ENCODE measurements at places on chromosomes 4 and X.

DNA sequence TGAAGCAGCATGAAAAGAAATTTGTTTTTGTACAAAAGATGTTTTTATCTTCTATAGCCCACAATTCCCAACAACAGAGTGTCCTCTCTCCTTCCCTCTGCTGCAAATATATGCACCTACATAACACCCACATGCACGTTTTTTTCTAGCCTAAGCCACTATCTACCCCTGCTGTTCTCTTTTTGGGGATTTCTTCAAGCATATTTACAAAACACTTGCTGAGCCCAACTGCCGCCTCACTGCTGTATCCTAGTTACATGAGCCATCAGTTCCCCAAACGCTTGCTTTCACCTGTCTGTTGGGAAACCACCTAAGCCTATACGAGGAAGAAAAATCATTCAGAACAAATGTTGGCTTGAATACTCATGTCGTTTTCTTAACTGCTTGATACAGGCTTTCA is 127.2 kb downstream of the CHRNA9 start:
- no peak for DNase-seq

DNA sequence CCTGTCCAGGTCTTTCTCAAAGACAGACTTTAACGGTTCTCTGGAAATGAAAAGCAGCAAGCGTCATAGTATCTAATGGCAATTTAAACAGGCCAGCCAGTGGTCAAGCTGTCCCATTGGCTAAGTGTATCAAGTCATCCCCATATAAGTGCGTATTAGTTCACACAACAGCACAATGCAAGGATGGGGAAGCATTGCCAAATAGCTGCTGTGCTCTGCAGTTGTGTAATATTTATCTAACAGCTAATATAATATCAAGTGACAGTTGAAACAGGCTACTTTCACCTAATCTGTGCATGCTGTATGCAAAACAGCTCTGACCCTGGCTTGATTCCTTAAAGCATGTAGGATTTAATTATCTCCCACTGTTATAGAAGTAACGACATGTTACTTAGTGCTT is 134.8 kb upstream of the PPARGC1A start:
- DNase-seq = no peak

DNA sequence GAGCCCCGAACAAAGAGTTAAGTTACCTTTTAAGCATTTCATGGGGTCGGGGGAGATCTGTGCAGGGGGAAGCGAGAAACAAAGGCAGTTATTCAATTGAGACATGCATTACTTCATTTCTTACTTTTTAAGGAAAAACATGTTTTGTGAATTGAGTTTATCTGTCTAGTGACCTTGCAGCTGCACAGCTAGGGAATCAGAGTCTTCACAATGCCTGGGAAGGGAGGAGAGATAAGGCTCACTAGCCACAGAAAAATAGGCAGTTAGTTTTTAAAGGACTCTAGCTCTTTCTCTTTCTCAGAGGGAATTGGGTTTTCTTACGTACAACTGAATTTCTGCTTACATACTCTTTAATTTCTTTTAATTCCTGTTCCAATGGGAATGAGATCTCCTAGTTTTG is 26.2 kb upstream of the ZBTB33 start:
- DNase-seq = no peak

GRCh38 chr4:122920473-122920872 is 1.9 kb downstream of the NUDT6 start:
- no peak for DNase-seq

- DNase-seq = peak; percentile 9
These were observed 373 bp downstream of the ELOVL6 start for GRCh38 chr4:110198049-110198434.

- DNase-seq = no peak
These were observed 31.1 kb upstream of the TBC1D14 start for GRCh38 chr4:6878451-6879059.

- DNase-seq = peak; percentile 10
These were observed 16.6 kb downstream of the DCK start for GRCh38 chr4:71009890-71010588.

GRCh38 chr4:57303012-57303751 is 193.0 kb upstream of the IGFBP7 start:
- DNase-seq = no peak

GRCh38 chrX:26071618-26072017 is 66.5 kb upstream of the MAGEB18 start:
- no peak for DNase-seq

DNA sequence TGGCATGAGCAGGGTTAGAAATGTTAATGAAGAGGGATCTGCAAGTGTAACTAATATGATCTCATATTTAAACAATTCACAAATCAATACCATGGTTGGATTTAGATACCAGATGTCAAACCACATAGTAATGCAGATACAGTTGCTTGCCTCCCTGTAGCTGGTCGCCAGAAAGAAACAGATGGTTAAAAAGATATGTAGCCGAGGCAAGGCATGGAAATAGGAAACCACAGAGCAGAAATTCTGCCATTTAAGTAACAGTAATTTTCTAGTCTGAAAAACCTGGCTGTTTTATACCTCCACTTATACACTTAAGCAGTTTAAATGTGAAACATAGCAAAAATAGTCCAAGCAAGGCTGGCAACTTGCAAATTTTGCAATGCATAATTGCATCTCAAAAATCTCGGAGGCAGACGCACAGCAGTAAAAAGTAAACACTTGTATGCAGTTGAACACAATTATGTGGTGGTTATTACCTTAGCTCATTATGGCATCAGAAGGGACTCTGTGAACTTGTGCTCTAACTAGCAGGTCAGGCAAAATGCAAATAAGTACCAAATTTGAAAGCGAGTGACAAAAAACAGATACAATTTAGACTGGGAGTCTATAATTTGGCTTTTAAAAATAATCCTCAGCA is 126.8 kb downstream of the NAA11 start:
- DNase-seq = peak; percentile 92

GRCh38 chr4:140302151-140302859 is 71.1 kb upstream of the SCOC start:
- no peak for DNase-seq

- DNase-seq = no peak
These were observed 15.4 kb upstream of the UGDH start for GRCh38 chr4:39542611-39543012.

DNA sequence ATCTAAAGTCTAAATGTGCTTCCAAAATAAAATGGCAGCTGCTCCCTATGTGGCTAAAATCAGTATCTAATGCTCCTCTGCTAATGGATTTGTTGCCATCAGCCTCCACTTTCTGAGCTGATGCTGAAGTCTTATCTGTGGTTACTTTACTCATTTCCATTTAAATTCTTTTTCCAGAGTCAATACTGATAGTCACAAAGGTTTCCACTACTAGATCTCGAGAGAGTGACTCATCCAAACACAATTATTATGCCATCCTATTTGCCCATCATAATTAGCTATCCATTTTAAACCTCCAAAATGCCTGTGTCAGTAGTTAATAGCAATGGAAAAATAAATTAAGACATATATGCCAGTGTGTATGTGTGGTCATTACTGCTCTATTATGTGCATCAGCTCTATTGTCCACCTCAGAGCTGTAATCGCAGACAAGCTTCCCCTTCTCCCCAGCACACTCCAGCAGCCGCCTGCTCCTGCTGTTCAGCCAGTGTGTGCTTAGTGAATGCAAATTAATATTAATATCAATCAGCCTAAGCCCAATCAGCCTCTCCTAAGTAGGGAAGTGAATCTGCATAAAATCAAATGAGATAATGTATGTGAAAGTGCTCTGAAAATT is 199.8 kb upstream of the ZIC3 start:
- DNase-seq = peak; percentile 28

DNA sequence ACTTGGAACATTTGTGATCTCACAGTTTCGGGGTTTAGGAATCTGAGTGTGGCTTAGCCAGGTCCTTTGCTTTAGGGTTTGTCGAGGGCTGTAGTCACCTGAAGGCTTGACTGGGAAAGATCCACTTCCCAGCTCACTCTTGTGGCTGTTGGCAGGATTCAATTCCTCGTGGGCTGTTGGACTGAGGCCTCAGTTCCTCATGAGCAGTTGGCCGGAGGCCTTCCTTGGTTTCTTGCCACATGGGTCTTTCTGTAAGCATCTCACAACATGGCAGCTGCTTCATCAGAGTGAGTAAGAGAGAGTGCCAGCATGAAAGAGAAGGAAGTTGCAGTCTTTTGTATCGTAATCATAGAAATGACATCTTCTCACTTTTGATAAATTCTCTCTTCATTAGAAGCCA is 11.1 kb downstream of the TXLNG start:
- DNase-seq = no peak

All from NCI-H1105 treated with DMSO at 0.1 percent for 48 hours (cell line).